ENCODE measurements at places on chromosomes 2 and 18. TPM values are rescaled to one million over a fixed set of nuclear protein-coding genes. Genes with fewer than 3 reads are reported as not detected.

DNA sequence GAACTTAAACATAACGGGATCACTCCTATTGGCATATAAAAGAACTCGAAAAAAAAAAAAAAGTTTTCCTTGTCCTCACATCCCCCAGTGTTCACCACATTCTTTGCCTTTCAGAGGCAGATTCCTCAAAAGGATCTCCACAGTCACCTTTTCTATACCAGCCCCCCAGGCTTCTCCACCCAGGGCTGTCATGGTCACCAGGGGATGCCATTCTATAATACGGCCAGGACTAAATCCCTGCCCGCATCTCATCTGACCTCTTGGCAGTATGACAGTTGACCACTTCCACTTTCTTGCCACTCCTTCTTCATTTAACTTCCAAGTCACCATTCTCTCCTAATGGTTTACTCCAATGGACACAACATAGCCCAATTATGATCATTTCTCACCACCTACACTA is 29.3 kb downstream of the SOS1 start:
- H3K4me3 ChIP-seq = no peak overlapping the region
- H3K4me1 ChIP-seq = peaks cover 48% of the 10 kb centered on the region
- H3K27ac ChIP-seq = no peak overlapping the region
- H3K36me3 ChIP-seq = no peaks in the 10 kb centered on the region

DNA sequence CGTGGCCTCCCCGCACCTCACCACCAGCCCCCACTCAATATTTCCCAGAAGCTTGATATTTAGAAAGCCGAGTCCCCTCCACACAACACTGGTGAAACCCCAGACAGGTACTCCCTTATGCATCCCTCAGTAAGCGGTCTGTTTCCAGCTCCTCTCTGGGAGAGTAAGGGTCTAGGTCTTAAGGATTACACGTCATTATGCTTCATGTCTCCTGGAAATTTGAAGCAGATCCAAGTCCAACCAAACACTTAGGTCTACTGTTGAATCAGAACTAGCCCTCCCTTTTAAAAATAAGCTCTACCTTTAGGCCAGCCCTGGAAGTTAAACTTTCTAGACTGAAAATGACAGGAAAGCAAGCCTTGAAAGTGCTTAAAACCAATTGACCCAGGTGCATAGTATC is 1.5 kb upstream of the OST4 start:
- H3K27me3 ChIP-seq = no peaks in the 10 kb centered on the region
- H3K36me3 ChIP-seq = peaks cover 24% of the 10 kb centered on the region
- no peak overlapping the region for H3K4me3 ChIP-seq

- no peak for DNase-seq
- H3K27ac ChIP-seq = no peak overlapping the region
- H3K27me3 ChIP-seq = no peaks in the 10 kb centered on the region
- H3K4me1 ChIP-seq = no peaks in the 10 kb centered on the region
- H3K36me3 ChIP-seq = peaks cover 32% of the 10 kb centered on the region
These were observed 51.0 kb downstream of the FARSB start for GRCh38 chr2:222604749-222605515.

DNA sequence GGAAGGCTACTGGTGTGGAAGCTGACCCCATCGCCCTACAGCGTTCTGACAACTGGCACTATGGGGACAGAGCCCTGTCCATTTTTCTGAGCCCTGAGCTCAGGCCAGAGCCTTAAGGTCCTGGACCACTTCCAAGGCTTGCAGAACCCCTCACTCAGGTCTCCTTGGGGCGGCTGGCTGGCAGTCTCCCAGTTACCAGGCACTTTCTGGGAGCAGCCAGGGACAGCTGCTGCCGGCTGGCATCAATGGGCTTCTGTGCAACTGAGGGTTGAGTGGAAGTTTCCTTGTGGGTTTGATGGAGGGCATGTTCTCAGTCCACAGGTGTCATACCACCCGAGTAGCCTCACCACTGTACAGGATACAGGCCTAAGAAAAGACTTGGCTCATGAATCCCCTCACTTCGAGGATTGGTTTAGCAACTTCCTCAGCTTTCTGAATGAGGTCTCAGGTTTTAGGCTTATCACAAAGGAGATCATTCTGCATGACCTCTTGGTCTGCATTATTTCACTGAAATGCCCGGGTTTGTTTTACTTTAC is 27.4 kb upstream of the WIPF1 start:
- H3K27me3 ChIP-seq = no peaks in the 10 kb centered on the region
- no peaks in the 10 kb centered on the region for H3K36me3 ChIP-seq
- no peaks in the 10 kb centered on the region for H3K4me1 ChIP-seq
- no peak overlapping the region for H3K4me3 ChIP-seq

DNA sequence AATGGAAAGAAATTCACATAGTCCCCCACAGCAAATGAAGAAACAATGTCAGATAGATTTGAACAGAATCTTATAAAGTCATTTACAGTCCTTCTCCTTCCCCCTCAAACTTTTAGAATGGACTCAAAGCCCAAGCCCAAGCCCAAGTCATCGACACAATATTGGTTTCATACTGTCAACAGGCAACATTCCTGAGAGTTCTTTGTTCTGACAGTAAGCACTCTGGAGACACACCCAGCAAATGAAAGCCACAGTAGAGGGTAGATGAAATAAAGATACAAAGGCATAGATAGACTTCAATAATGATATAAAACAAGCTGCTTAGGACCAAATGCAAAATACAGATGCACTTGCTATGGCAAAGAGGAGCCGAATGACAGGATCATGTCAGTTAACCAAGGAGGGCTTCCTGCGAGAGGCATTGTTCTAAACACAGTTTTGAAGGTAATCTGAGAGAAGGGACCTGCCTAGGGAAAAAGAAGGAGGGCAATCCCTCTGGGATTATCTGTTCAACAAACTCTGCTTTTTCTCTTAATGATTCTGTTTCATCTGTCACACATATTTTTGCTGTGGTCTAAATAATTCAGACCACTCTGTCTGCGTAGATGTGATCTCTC is 97.1 kb upstream of the MAP4K3 start:
- H3K27ac ChIP-seq = no peak overlapping the region
- no peak overlapping the region for H3K4me3 ChIP-seq
- H3K27me3 ChIP-seq = no peaks in the 10 kb centered on the region
- no peaks in the 10 kb centered on the region for H3K36me3 ChIP-seq
- peaks cover 12% of the 10 kb centered on the region for H3K4me1 ChIP-seq

- H3K4me3 ChIP-seq = no peak overlapping the region
- no peaks in the 10 kb centered on the region for H3K27me3 ChIP-seq
- no peaks in the 10 kb centered on the region for H3K36me3 ChIP-seq
- no peak overlapping the region for H3K27ac ChIP-seq
- DNase-seq = no peak
These were observed 13.0 kb downstream of the SCYGR4 start for GRCh38 chr2:227630322-227630721.

GRCh38 chr2:210515911-210516310 is 39.4 kb upstream of the LANCL1 start:
- H3K4me3 ChIP-seq = no peak overlapping the region
- H3K27me3 ChIP-seq = no peaks in the 10 kb centered on the region
- no peak for DNase-seq
- no peaks in the 10 kb centered on the region for H3K36me3 ChIP-seq

Gene CACNB4
- total RNA-seq = 0.21 TPM

GRCh38 chr2:188176620-188177019 is 115.1 kb upstream of the GULP1 start:
- no peak overlapping the region for H3K27ac ChIP-seq
- H3K4me3 ChIP-seq = no peak overlapping the region
- no peaks in the 10 kb centered on the region for H3K36me3 ChIP-seq
- no peaks in the 10 kb centered on the region for H3K4me1 ChIP-seq
- no peaks in the 10 kb centered on the region for H3K27me3 ChIP-seq

DNA sequence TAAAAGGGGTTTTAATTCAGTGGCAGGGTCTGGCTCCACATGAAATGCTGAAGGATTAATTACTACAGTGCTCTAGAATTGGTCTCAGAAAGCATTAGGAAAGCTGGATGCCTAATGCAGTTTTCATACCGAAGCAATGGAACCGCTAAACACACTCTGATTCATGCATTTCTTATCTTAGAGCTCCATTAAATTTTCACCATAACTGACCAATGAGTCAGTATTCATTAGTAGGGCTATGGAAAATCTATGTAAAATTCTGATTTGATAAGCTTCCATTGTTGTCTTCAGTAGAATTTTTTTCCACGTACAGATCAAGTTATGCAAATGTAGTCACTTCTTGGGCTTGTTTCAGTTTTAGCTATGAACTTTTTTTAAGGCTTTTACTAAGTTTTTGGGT is 359.9 kb downstream of the ARHGAP15 start:
- no peaks in the 10 kb centered on the region for H3K36me3 ChIP-seq
- no peak overlapping the region for H3K27ac ChIP-seq
- H3K4me3 ChIP-seq = no peak overlapping the region
- H3K4me1 ChIP-seq = no peaks in the 10 kb centered on the region
- DNase-seq = no peak

- no peaks in the 10 kb centered on the region for H3K27me3 ChIP-seq
- no peak for DNase-seq
- no peak overlapping the region for H3K27ac ChIP-seq
- H3K4me3 ChIP-seq = no peak overlapping the region
These were observed 109.2 kb downstream of the HIBCH start for GRCh38 chr2:190210471-190210870.

All from psoas muscle (tissue), 8 donors.